Fibroblast of skin of left quadriceps (primary cell): ENCODE measurements at places on chromosomes 7 and 10.

DNA sequence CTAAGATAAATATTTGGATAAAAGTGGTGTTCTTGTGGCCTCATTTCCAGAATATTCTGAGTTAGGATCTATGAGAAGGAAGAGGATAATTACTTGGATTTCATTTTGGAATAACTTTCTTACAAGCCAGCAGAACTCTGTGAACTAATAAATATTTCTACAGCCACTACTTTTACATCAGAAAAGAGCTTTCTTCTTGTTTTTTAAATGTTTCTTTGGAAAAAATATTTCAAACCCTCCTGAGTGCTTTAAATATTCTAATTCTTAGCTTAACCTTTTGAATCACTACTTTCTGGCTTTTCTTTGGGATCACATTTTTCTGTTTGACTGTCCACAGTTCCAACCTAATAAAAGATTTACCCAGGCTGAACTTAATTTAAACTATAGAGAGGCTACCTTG lies 279.2 kb upstream of the PHYHIPL start:
- DNase-seq, result no peak

DNA sequence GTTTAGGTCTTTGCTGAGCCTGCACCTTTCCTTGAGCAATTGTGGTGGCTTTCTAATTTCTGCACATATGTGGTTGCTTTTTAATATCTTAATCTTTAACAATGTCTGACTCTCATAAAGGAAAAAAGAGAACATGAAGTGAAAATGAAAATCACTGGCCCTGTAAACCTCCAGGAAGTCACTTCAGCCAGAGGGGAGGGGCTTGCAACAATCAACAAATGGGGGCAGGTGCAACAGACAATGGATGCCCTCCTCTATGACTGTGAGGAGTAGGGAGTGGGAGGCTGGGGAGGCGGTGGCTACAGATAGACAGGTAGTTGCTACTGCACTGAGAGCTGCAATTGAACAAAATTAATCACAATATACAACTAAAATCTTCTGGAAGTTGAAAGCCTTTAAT lies 1377.4 kb downstream of the XPNPEP1 start:
- no peak for DNase-seq

GRCh38 chr10:117519879-117520278 lies 22.7 kb upstream of the EMX2 start:
- DNase-seq, result no peak

DNA sequence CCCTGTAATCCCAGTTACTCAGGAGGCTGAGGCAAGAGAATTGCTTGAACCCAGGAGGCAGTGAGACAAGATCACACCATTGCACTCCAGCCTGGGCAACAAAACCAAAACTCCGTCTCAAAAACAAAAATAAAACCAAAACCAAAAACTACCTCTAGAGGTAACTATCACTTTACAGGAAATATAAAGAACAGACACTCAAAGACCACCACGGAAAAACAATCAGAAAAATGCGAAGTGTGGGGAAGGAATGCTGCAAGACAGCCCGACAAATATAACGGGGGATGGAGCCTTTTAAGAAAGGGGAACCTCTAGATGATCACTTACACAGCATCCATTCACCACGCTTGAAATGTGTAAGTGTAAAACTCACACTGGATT lies 4.3 kb downstream of the HNRNPF start:
- DNase-seq, result no peak

DNA sequence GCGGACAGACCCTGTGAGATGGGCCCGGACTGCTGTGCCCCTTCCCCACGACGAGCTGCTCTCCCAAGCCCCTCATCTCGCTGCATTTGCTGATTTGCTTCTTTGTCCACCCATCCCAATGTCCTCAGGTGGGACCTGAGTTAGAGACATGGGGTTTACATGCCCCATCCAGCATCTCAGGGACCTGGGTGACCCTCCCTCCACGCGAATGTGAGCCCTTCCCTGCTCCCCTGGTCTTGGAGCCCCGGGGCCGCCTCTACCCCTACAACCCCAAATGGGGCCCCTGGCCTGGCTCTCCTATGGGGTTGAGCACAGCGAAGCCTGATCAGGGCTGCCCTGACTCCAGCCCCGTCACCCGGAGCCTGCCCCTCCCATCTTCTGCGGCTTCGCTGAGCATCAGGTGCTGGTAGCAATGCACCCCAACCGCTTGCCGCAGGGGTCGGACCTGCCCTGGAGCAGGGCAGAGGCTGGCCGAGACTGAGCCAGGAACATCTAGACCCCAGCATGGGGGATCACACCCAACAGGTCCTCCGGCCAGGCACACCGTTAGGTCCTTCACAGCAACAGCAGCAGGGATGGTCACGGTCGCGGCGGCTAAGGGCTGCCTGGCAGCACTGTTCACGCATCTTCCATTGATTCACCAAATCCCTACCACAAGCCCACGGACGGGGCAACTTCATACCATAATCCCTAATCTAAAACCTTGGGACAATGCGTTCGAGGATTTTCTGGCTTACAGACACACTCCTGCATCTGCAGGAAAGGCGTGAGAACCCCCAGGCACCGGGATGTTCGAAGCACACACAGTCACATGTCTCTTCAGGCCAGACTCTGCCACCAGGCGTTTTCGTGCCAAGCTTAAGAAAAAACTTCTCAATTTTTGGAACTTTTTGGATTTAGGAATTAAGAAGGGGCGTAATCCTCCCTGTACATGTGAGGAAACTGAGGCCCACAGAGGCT lies 15.5 kb downstream of the WDR86 start:
- no peak for DNase-seq

DNA sequence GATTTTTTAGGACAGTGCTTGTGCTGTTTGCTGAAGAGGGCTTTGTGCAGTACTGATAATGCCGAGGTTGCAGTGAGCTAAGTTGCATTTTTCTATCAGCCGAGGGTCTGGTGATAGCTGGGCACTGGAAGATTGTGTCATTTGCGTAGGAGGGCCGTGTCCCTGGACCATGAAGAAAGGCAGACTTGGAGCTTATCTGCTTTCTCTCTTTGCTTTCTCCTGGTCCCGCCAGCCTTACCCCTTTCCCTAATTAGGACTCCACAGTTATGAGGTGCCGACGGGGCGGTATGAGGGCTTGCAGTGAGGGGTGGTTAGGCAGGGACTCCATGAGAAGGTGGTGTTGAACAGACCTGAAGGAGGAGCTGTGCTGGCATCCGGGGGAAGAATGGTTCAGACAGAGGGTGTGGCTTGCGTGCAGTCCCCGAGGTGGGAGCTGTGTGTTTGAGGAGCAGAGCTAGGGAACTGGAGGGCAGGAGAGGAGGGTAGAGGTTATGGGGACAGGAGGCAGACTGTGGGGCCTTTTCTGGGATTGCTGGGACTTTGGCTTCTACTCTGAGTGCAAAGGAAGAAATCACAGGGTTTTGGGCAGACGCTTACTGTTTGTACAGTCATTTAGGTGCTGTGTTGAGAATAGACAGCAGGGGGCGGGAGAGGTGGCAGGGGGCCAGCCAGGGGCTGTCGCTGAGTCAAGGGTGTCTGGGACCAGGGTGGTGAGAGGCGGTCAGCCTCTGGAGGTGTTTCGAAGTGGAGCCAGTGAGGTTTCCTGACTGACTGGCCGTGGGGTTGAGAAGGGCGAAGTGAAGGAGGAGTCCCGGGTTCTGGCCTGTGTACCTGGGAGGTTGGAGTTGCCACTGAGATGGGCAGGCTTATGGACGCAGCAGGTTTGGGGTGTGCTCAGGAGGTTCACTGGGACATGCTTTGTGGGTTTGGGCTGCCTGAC lies 43.4 kb downstream of the PRF1 start:
- DNase-seq, result no peak

GRCh38 chr10:121041906-121042305 lies 190.7 kb downstream of the WDR11 start:
- DNase-seq, result no peak

DNA sequence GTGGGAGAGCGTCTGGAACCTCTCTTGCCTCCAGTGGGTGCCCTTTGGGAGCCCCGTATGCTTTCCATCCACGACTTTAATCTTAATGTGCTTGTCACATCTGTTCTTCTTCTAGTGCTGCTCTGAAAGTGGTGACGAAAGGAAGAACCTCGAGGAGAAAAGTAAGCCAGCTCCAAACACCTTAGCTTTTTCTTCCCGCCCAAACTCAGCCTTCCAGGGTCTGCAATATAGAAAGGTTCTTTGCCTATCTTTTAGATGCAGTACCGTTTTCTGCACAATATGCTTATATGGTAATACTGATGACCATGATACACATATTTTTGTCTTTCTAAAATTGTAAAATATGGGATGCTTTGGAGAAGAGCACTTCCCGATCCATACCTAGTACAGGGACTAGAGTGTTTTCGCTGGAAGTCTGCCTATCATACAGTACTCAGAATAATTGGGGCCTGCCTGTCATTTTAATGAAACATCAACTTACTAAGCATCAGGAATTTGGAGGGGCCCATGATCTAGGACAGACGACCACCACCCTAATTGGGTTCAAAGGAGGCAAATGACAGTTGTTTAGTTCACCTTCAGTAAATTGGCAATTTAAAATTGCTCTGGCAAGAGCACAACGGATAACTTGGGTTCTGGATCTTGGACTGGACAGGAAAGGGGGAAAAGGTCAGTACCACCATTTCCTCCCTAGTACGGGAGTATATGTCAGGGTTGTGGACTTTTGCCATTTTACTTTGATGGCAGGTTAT lies 884 bp downstream of the RINT1 start:
- DNase-seq, result no peak

DNA sequence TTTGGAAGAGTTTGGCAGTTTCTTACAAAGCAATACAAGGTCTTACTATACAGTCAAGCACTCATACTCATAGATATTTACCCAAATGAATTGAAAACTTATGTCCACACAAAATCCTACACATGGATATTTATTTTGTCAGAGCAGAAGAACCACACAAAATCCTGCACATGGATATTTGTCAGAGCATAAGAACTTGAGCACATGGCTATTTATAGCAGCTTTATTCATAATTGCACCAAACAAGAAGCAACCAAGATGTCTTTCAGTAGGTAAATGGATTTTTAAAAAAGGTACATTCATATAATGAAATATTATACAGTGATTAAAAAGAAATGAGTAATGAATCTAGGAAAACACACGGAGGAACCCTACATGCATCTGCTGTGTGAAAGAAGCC lies 115.4 kb downstream of the BTAF1 start:
- no peak for DNase-seq

DNA sequence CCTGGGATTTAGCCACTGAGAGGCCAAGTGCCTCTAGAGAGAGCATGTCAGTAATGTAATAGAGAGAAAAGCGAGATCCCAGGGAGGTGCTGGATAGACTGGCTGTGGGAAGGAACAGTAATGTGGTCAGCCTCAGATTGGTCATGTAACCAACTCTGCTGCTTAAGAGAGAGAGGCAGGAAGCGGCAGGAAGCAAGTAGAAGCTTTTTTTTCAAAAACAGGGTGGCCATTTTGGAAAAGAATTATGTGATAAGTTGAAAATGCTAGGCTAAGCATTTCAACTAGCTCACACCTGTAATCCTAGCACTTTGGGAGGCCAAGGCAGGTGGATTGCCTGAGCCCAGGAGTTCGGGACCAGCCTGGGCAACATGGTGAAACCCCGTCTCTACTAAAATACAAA lies 3.7 kb upstream of the PCOLCE start:
- DNase-seq, result no peak

DNA sequence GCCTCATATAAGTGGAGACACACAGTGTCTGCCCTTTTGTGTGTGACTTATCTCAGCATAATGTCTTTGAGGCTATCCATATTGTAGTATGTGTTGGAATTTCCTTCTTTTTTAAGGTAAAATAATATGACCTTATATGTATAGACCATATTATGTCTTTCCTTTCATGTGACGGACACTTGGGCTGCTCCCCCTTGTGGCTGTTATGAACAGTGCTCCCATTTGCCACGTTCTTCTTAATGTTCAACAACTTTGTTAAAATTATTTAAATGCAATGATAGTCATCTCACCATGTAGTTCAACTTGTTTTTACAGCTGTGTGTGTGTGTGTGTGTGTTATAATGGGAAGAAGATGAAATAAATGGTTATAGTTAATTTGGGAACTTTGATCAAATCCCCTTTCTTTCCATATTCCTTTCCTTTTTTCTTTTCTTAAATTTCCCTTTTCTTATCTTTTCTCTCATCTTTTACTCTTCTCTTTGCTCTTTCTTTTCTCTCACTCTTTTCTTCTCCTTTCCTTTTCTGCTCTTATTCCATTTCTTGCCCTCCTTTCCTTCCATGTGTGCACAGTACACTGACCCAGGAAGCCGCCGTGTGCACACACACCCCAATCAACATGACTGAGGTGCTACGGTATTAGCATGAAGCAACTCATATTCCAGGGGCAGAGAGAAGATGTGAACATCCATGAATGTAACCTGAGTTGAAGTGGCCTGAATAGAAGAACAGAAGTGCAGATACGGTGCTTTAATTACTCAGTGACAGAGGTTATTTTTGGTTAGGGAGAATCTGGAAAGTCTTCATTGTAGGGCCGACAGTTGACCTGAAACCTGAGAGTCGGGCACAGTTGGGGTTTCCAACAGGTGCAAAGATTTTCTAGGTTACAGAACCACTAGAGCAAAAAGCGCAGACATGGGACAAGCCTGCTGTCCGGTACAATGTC lies 596.6 kb downstream of the SDK1 start:
- peak; percentile 26 for DNase-seq

GRCh38 chr7:73770860-73771670 lies 995 bp upstream of the CLDN3 start:
- no peak for DNase-seq
